ENCODE measurements at places on chromosomes 16 and 17. TPM values are rescaled to one million over a fixed set of nuclear protein-coding genes. Genes with fewer than 3 reads are reported as not detected.

The SKAP1 gene
- 3.6 TPM for total RNA-seq

The PAQR4 gene
- 15.2 TPM for total RNA-seq

GRCh38 chr17:34377078-34377823 is 14.2 kb upstream of the CCL1 start:
- no peak for DNase-seq

The TBC1D3I gene
- total RNA-seq, result not detected

GRCh38 chr17:4506892-4507291 is 8.2 kb downstream of the SPNS2 start:
- no peak for DNase-seq

DNA sequence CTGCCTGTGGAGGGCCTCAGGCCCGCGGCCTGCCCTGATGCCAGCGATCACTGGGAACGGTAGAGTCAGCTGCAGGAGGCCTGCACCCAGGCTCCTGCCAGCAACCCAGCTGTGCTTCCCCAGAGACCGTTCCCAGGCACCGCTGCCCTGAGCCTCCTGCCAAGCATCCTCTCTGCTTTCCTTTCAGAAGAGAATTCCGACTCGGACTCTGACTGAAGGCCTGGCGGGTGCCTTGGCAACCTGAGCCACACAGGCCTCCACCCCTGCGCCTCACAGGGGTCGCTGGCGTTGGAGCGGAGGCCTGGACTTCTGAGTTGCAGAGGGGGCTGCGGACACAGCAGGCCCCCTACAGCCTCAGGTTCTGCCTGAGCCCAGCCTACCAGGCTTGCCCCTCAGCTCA is 7.9 kb downstream of the CMTM3 start:
- no peak for DNase-seq

DNA sequence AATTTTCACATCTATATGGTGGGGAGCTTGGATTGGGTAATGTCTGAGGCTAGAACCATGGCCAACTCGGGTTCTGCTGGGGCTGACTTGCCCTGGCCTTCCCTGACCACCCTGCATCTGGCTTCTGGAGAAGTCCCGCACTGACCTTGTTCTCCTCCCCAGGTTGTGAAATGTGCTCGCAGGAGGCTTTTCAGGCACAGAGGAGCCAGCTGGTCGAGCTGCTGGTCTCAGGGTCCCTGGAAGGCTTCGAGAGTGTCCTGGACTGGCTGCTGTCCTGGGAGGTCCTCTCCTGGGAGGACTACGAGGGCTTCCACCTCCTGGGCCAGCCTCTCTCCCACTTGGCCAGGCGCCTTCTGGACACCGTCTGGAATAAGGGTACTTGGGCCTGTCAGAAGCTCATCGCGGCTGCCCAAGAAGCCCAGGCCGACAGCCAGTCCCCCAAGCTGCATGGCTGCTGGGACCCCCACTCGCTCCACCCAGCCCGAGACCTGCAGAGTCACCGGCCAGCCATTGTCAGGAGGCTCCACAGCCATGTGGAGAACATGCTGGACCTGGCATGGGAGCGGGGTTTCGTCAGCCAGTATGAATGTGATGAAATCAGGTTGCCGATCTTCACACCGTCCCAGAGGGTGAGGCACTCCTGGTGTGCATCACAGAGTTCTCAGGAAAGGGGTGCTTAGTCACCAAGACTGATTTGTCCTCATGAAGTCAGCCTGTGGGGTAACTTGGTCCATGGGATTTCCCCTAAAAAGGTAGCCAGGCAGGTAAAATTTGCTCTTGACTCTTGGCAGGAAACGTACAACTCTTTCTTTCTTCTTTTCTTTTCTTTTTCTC is 6.1 kb downstream of the NOD2 start:
- DNase-seq, result no peak

DNA sequence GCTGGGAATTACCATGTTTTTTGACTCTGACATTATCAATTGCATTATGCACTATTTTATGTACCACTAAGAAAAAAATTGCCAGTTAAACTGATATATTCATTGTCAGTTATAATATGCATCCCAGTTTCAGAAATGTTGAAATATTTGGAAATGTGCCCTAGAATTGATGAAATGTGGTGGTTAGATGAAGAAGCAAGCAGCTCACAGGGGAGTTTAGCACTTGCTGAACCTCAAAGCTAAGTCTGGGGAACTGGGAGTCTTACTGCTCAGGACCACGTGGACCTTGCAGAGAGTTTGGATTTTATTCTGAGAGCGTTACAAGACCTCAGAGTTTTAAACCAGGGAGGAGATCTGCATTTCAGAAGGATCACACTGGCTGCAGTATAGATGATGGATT is 67.9 kb downstream of the TNRC6C start:
- DNase-seq, result no peak

GRCh38 chr16:68233835-68234187 is 2.1 kb downstream of the ESRP2 start:
- no peak for DNase-seq

- DNase-seq, result no peak
Observed at GRCh38 chr17:40074871-40075200, 12.1 kb downstream of the THRA start.

The GAS2L2 gene
- total RNA-seq, result not detected

- DNase-seq, result no peak
Observed at GRCh38 chr17:73315471-73315870, 3.7 kb upstream of the CDC42EP4 start.

The ITGAD gene
- total RNA-seq, result not detected

GRCh38 chr17:71502443-71502842 is 618.4 kb upstream of the SOX9 start:
- DNase-seq, result no peak

GRCh38 chr17:48460052-48460451 is 30.0 kb upstream of the SKAP1 start:
- no peak for DNase-seq

DNA sequence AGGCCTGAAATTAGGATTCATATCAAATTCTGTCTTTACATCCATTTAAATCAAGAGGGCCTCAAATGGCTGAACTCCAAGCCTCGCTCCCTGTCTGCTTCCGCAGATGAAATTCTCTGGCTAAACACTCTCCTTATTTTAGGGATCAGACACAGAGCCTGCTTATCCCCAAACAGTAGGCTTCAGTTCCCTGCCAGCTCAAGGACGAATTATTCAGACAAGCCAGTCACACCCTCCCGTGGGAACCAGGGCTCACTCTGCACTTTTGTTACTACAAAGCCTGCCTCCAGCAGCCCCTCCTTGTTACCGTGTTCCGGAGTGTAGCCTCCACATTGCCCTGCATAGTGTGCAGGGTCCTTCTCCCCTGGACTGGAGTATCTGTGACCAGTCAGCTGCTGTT is 46.6 kb upstream of the LCMT1 start:
- DNase-seq, result no peak

Data from kidney epithelial cell (primary cell).